Fibroblast of upper back skin (primary cell): ENCODE measurements at places on chromosomes 3 and 15.
A peak's percentile ranks its signal among the peaks of the same experiment; 100 is the strongest.

DNA sequence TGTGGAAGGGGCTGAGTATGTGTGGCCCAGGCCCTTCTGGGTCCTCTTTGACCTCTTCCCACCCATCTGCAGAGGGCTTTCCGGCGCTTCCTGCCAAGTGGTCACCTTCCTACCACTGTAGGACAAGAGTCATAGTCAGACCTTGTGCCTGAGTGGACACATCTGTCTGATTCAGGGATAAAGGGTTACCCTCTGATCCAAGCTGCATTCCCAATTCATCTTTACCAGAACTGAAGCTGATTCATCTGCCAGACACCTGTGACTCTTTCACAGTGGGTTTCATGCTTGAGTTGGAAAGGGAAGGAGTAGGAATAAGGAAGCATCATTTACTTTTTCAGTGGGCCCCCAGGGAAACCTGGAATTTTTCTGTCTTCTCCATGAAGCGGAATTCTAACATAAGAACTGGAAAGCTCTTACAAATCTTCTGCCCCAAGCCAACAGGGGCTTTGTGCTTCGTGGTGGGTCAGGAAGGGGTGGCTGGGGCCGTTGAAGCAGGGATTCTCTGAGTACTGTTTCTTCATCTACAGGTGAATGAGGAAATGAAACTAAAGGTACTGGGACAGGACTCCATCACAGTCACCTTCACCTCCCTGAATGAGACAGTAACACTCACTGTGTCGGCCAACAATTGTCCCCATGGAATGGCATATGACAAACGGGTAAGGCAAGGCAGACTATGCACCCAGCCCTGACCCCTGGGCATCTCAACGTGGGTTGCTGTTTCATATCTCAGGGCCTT lies 46.4 kb downstream of the C3orf20 start:
- DNase-seq, result no peak

- DNase-seq, result no peak
Observed at GRCh38 chr15:44661576-44661975, 1.9 kb downstream of the SPG11 start.

- peak; percentile 82 for DNase-seq
Observed at GRCh38 chr15:69593981-69594966, 141.7 kb downstream of the RPLP1 start.

DNA sequence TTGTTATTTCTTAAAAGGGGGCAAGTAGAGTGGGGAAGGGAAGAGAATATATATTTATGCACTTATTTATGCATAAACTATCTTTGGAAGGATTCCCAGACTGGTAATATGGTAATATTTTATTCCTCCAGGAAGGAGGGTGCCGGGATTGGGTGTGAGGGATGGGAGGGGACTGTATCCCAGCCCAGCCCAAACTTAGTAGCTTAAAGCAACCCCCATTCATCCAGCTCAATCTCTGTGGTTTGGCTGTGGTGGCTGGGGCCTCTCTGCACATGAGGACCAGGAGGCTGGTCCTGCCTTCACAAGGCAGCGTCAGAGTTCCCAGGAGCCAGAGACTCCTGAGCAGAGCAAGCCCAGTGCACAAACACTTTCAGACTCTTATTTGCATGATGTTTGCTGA lies 48.4 kb downstream of the CCNL1 start:
- DNase-seq, result peak; percentile 38

DNA sequence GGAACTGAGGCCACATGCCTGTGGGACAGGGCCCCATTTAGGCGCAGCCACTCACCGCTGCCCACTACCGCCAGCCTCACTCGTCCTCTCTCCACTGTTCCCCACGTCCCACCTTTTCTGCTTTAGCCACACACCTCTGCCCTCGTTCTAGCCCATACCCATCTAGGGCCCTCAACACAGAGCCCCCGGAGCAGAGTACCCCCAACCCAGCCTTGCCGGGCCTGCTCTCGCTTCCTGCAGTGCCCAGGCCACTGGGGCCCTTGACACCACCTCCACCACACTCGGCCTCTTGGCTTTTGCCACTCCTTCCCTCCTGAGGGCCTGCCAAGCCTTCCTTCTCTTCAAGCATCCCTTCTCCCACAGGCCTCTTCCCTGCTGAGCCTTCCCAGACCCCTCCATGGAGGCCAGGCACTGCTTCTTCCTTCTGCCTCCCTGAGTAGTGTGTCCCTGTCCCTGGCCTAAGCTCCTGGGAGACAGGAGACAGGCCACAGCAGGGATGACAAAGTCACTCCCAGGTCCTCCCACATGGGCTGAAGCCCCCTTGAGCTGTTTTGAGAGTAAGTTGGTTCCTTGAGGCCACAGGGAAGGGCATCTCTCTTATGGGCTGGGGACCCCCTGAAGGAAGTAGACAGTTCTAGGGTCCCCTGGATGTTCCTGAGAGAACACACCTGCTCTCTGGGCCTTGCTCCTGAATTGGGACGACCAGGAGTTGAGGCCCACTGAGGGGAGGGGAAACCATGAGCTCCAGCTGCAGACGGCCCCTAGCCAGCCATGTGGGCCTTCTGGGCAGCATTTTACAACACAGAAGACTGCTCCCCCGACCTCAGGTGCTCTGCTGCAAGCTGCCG lies 4.4 kb downstream of the PRSS50 start:
- DNase-seq, result no peak

DNA sequence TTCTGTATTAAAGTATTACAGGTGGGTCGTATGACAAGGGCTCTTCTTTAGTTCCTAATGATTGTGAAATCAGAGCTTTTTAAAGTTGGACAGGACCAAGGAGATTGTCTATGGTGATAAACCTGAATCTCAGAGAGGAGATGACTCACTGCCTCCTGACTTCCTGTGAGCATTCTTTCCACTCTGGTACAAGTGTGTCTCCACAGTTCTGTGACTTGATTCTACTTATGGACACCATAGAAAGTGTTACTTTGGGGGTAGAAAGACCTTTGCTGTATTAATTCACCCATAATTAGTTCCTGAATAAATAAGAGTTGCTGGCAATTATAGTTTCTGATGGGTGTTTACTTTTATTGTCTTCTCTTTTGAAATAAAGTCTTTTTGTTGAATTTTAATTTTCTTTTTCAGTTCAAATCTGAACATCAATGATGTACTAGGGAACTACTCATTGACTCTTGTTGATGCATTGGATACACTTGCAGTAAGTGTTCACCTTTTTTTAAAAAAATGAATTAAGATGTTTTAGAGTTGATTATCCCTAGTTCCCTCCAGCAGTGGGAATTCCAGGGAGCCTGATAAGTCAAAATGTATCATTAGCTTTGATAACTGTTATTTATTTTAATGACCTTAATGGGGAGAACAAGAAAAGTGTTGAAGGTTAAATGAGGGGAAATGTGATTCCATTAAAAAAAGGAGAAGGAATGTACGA lies 7.4 kb downstream of the EDEM1 start:
- peak; percentile 74 for DNase-seq

GRCh38 chr15:89198934-89199333 lies 22.4 kb downstream of the RLBP1 start:
- no peak for DNase-seq

DNA sequence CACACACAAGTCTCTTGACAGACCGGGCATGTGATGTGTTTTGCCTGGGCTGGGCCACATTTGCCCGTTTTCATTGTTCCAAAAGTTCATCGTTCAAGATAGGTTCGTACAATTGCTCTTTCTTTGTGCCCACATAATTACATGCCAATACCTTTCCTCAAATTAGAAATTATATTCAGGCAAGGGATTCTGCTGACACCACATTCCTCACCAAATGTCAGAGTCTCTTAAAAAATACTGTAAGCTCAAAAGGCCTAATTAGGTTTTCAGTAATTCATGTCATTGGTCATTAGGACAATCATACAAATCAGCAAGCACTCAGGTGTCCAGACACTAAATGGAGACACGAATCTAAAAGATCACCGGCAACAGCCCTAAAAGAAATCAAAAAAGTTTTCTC lies 215.3 kb downstream of the ALCAM start:
- DNase-seq, result no peak

DNA sequence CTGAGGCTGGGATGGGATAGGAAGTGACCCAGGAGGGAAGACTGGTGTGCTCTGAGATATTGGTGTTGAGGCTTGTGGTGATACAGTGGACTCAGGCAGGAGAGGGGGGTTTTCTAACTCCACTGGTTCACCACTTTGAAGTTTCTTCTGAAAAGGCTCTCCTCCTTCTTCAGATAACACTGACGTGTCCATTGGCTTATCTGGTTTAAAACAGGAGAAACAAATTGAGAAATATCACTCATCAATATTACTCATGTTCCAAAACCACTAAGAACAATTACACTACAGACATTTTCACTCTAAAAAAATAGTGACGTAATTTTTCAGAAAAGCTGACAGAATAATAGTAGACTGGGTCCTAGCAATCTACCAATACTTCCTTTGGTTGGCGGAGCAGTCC lies 23.1 kb downstream of the TP53BP1 start:
- peak; percentile 44 for DNase-seq

DNA sequence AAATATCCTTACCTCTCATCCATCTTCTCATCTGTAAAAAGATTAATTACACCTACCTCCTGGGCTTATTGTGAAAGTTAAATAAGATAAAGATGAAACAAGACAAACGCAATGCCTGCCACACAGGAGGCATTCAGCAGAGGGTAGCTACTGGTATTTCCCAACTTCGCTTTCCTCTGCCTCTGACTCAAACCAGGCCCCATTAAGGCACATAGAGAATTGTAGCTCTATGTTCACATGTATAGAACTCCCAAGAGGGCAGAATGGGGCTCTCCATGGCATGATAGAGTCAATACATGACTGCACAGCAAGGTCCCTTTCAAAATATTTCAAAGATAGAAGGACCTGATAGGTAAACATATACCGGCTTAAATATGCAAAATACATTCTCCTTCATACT lies 1.4 kb downstream of the LYSMD2 start:
- no peak for DNase-seq

- no peak for DNase-seq
Observed at GRCh38 chr3:127038466-127038865, 55.6 kb downstream of the PLXNA1 start.

DNA sequence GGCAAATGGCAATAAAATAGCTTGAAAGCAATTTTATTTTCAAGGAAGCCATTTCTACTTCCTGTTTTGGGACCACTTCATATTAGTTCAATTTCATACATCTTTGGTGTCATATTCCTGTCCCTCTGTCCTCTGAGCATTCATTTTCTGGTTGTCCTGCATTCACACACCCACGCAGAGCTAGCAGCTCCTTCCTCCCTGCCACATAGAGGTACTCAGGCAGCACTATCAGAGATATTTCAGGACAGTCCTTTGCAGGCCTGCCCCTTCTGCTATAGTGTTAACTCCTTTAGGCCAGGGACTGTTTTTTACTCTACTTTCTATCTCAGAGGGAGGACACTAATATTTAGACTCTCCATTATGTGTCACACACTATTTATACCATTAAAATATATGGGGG lies 132.0 kb downstream of the ECT2 start:
- DNase-seq, result no peak

GRCh38 chr3:46375218-46375617 lies 4.5 kb downstream of the CCR5 start:
- DNase-seq, result no peak

GRCh38 chr3:30162579-30162978 lies 443.8 kb upstream of the TGFBR2 start:
- DNase-seq, result peak; percentile 97

DNA sequence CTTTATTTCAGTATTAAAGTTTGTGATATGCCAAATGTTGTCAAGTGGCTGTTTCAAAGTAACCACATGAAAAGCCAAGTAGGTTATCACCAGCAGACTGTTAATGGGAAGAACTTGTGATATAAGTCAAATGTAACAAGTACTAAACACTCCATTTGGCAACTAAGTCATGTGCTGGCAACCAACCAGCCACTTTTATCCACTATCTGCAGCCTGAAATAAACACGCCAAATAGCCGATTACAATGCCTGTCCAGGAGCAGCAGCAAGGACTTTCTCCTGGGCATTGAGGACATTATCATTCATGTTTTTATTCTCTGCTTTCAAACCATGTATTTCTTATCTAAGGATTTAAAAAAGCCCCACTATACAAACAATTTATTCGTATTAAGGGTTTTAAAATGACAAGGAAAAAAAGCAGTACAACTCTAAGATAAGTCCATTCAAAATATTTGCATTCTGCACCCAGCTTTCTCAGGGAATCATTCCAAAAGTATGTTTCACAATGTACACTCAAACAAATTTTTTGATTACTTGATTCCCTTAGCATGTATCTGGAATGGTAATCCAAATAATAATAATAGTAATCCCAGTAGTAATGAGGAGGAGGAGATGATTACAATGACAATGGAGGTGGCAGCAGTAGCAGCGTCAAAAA lies 448.6 kb downstream of the ERC2 start:
- no peak for DNase-seq

DNA sequence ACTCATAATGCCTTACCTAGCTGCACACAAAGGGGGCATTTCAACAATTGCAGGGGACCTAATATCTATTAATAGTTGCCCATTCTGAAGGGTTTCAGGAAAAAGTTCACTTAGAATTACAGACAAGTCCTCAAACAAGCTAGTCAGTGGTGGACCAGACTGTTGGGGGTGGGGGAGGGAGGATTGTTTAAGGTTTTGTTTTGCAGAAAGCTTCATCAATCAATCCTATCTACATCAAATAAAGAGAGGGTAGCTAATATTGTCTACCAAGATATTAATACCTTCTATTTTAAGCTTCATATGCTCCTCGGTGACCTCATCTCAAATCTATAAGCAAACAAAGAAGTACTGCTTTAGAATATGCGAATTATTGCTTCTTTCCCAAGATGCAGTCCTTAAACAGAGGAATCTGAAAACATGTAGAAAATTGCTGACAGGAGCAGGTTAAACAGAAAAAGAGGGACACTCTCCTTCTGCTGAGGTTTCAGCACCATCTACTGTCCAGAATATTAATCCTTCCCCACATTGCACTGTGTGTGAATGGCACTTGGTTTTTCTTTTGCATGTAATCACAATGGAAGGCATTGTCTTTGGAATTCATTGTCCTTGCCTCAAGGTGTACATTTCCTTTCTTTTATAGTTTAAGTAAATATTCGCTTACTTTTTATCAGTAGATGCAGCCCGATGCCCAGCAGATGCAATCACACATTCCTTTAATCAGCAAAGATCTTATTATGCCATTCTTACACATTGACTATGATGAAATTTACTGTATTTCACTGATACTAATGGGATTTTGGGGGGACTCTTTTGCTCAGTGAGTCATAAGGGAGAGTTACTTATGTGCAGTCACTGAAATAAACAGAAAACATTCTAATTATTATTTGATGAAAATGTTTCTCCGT lies 94.7 kb downstream of the IL5RA start:
- DNase-seq, result peak; percentile 17

GRCh38 chr15:67801142-67801541 lies 24.2 kb upstream of the SKOR1 start:
- DNase-seq, result no peak

- no peak for DNase-seq
Observed at GRCh38 chr15:68348081-68348480, 70.5 kb downstream of the FEM1B start.

DNA sequence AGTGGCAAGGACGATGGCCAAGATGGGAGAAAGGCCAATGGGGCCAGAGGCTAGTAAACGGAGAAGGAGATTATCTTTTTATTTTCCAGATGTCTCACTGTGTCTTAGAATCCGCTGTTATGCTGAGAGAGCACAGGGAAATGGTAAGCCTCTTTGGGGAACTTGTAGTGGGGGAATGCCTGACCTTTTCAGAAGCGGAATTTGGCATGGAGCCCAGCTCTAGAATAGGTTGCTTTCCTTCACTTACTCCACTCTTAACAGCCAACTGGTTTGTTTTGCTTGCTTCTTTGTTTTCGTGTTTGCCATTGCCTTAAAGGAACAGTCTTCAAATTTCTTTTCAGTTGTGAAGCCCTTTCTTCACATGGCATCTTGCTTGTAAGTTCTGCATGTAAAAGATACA lies 316.2 kb upstream of the THRB start:
- no peak for DNase-seq
